ENCODE measurements at places on chromosomes 13 and 19.

GRCh38 chr13:27449936-27450828, at the start of gene MTIF3:
MTIF3 (minus strand) TSS chr13:27450564; CDS start chr13:27440448, 10,116 bp downstream.
- peak; percentile 81 for DNase-seq

GRCh38 chr13:40064154-40065097, 409.0 kb downstream of the COG6 start:
- no peak for DNase-seq

DNA sequence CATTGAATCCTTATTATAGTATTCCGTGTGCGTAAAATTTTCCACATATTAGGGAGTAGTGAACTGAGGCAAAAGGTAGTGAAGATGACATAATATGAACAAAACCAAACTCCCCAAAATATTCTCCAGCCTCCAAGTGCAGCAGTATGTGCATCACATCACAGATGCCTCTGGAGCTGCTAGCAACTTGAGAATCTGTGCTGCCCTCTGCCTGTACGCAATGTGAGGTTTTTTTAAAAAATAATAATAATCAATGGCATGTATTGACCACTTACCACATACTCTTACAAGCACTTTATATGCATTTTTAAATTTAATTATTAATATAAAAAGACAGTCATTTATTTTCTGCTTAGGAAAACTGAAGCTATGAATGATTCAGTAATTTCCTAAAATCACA, 583.0 kb upstream of the SPRY2 start:
- DNase-seq = no peak

DNA sequence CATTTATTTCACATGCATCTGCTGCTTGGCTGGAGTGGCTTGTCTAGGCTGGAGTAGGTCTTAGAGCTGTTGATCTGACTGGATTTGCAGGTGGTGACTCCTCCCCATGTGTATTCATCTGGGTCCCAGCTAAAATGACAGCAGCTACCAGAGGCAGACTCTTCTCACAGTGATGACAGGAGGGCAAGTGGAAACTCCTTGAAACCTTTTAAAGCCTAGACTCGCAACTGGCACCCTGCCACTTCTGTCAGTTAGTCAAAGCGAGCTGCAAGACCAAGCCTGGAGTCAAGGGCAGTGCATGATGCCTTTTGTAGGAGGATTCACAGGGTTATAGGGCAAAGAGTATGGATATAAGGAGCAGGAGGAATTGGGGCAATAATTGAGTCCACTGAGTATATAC, 65.2 kb downstream of the TEX26 start:
- DNase-seq = no peak

- no peak for DNase-seq
Measured at GRCh38 chr13:28012896-28013295, 24.4 kb upstream of the URAD start.
